ENCODE measurements at places on chromosomes 1 and 21.

DNA sequence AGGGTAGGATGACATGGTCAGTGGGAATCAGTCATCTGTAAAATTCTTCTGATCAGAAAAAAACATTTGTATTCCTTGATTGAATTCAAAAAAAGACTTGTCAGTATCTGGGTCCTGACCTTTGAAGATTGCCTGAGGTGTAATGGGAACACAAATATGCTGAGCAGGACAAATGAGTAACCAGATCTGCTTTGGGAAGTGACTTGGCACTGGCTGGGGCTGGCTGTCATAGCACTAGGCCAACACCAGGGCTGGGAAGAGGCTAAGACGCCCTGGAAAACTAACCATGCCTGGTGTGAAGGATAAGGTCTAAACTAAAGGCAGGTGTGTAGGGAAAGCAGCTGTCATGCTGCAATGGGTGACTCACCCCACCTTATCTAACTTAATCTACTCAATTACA lies 452.9 kb upstream of the BEND5 start:
- DNase-seq: no peak

- no peak for DNase-seq
Observed at GRCh38 chr21:29748391-29749167, 191.2 kb downstream of the GRIK1 start.

- DNase-seq: no peak
Observed at GRCh38 chr1:6667139-6667538, 34.5 kb downstream of the DNAJC11 start.

DNA sequence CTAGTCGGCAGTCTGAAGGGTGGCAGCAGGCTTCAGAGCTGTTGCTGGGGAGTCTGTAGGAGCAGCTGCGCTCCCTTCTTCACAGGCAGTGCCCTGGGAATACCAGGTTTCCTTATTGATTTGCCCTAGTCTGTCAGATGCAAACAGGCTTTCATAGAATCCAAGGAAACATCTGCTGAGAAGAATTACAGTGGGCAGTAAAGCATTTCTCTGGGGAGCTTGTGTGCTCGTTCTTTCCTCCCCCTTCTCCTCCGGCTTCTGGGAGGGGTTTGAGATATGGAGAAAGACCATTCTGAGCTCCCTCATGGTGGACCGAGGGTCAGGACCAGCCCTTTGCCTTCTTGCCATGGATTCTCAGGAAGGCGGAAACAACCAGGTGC lies 25.4 kb upstream of the PARP1 start:
- no peak for DNase-seq

GRCh38 chr1:19151537-19151936 lies 58.5 kb downstream of the UBR4 start:
- DNase-seq: no peak

GRCh38 chr1:66787641-66788040 lies 13.4 kb downstream of the INSL5 start:
- DNase-seq: no peak

DNA sequence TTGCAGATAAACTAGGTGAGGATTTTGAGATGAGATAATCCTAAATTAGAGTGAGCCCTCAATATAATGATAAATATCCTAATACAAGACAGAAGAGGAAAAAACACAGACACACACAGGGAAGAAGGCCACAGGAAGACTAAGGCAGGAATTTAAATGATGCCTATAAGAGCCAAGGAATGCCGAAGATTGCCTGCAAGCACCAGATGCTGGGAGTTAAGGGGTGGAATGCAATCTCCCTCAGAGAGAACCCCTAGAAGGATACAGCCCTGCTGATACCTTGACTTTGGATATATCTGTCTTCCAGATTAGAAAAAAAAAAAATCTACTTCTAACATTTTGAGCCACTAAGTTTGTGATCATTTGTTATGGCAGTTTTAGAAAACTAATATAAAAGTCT lies 299.7 kb upstream of the PRMT6 start:
- DNase-seq: no peak

- no peak for DNase-seq
Observed at GRCh38 chr1:61654067-61654466, 70.9 kb downstream of the TM2D1 start.

DNA sequence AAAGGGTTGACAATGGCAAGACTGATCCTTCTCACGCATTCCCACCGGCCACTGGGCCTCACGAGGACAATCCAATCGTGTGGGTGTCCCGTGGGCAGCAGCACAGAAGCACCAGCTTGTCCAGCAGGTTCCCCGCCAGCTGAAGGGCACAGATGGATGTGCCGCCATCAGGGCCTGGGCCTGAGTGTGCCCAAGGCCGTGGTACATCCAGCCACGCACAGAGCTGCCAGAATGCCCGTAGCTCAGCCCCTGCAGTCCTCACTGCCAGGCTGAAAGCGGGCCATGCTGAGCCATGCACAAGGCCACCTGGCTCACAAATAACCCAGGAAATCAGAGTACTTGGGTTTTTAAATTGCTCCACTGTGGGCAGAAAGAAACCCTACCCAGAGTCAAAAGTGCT lies 7.0 kb downstream of the NPHP4 start:
- DNase-seq: no peak
